T-helper 1 cell (primary cell): ENCODE measurements at places on chromosomes 7 and 10.

- no peak for DNase-seq
Observed at GRCh38 chr10:125984346-125984745, 88.0 kb downstream of the FANK1 start.

- no peak for DNase-seq
Observed at GRCh38 chr10:3897156-3897555, 112.1 kb upstream of the KLF6 start.

- no peak for DNase-seq
Observed at GRCh38 chr10:102804382-102805055, 32.7 kb downstream of the CYP17A1 start.

GRCh38 chr7:29139191-29139590 is 7.1 kb downstream of the CPVL start:
- DNase-seq, result no peak

DNA sequence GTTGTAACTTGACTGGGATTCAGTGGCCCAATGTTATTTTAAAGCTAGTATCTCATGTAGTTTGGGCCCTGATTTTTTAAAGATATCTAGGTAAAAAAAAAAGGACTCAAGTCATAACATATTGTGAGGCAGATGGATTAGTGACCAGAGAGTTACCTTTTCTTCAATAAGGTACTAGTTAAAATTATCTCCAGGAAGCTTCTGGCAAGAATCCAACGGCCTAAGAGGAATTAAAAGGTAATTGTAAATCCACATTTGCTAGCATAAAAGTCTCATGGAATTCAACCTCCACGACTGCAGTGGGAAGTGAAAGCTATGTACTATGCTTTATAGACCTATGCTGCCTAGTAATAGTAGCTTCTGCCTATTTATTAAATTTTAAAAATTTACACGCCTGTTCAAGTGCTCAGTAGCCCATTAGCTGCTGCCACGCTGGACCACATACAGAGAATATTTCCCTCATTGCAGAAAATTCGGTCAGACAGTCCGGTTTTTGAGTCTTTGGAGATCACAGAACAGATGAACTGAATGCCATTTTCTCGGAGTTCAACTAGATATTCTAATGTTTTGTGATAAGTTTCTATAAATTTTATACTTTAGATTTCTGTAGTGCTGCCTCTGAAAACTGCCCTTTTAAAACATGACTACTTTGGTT is 118.4 kb downstream of the NSUN6 start:
- DNase-seq, result no peak

DNA sequence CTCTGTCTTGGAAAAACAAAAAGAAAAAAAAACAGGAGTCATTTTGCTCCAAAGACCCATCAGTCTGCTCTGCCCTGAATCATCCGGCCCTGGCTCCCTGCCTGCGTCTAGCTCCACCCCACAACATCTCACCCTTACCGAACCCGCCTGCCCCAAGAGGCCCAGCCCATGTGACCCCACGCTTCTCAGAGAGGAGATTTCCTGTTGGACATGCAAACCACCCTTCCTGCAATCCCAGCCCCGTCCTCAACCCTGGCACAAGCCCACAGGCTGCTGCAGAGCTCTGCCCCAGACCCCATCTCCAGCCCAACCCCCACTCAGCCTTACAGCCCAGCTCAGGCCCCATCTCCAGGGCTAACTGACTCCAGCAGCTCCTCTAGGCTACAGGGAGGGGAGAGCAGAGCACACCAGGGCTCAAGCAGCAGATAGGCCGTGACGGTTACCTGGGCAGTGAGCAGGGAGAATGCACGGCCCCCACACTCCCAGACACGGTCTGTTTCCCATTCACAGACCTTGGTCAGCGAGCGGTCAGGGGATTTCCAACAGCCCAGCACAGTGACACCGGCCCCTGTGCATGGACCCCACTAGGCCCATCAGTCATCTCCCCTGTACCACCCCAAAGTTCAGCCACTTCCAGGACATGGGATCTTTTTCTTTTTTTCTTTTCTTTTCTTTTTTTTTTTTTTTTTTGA is 69.9 kb upstream of the GTF2I start:
- no peak for DNase-seq

GRCh38 chr7:76300166-76300731 is 2.2 kb upstream of the HSPB1 start:
- no peak for DNase-seq

DNA sequence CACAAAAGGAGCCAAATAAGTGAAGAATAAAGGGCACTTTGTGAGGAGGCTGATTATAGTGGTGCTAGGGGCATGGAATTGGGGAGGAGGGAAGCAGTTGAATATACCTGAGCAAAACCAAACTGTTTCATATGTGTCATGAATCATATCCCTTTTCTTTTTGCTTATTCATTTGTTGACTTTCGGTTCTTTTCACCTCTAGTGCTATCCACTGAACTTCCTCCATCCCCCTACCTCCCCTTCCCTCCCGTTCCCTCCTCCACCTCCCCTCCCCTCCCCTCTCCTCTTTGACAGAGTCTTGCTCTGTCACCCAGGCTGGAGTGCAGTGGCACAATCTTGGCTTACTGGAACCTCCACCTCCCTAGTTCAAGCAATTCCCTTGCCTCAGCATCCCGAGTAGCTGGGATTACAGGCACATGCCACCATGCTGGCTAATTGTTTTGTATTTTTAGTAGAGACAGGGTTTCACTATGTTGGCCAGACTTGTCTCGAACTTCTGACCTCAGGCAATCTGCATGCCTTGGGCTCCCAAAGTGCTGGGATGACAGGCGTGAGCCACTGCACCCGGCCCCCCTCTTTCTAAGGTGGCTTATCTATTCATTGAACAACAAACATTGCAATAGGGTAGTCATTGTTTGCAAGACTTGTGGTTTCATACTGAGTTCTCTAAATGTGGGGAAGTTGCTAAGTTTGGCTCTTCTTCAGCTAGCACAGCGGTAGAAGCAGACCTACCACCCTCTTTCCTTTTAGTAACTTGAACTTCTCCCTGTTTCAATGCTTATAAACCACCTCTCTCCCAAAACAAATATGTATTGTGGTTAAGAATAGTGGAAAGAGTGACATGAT is 150.4 kb upstream of the PRPS1L1 start:
- no peak for DNase-seq

DNA sequence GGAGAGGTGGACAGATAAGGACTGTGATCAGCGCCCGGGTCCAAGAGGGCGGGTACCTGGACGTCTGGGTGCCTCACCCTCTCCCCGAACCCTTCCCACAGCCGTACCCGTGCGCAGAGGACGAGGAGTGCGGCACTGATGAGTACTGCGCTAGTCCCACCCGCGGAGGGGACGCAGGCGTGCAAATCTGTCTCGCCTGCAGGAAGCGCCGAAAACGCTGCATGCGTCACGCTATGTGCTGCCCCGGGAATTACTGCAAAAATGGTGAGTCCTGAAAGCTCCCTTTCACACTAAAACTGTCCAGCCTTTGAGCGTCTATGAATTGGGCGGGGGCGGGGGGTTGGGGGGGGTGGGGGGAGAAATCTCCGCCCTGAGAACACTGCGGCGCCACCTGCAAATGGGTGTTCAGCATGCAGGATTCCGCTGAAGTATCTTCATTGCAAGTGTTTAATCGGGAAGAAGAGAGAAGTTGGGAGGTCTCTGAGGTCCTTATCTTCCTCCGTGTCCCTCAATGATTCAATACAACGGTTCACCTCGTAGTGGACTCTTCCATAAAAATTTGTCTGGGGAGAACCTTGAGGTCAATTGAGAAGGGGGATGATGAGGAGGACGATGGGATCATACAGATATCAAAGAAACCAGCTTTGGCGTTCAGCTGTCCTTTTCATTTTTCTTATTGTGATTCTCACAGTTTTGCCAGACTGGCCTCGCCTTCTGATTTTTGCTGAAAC is 906 bp downstream of the DKK1 start:
- no peak for DNase-seq

- no peak for DNase-seq
Observed at GRCh38 chr7:495761-496321, 23.8 kb downstream of the PDGFA start.

DNA sequence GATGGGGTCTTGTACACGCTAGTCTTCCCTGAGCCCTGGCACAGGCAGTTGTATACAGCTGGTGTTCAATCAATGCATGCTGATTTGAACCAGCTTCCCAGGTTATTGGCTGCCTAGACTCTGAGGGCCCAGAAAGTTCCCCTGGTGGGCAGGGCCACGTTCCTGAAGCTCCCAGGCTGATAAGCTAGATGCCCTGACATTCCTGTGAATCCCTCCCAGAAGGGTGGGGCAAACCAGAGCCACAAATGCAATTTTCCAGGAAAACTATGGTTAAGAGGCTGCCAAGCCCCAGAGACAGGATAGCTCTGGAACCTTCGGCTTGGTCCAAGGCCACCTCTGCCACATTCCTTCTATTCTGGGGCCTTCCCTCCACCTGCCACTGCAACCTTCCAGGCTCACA is 78.2 kb downstream of the FAM53B start:
- no peak for DNase-seq
